ENCODE measurements at places on chromosomes 6 and 20.

- DNase-seq = no peak
These were observed 7.1 kb upstream of the TSPYL1 start for GRCh38 chr6:116286773-116287358.

DNA sequence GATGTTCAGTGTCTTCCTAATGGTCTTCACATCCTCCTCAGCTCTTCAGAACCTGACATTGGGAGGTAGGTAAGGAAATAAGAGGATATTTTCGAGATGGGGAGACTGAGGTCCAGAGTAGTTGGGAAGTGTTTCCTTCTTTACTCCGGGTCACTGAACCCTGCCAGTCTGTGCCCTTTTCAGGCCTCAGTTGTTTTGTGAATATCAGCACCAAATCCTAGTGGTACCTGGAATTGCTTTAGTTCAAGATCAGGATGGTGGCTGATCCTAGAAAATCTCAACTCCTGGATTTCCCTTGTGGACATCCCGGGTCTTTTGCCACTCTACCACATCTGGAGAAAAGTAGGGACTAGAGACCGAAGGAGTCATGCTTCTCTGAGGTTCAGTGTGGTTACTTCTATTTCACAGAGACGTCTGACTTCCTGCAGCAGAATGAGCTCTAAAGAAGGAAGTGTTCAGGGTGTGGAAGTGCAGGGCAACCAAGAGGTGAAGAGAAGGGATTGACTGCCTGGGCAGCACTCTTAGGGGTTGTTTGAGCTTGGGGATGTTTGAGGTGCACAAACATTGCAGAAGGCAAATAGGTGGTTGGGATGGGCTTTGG, 995 bp downstream of the STK4 start:
- DNase-seq = no peak

GRCh38 chr6:136918706-136919105, 3.4 kb upstream of the SLC35D3 start:
- DNase-seq = no peak

- DNase-seq = no peak
These were observed 3.5 kb downstream of the KIF25 start for GRCh38 chr6:168001029-168001332.

DNA sequence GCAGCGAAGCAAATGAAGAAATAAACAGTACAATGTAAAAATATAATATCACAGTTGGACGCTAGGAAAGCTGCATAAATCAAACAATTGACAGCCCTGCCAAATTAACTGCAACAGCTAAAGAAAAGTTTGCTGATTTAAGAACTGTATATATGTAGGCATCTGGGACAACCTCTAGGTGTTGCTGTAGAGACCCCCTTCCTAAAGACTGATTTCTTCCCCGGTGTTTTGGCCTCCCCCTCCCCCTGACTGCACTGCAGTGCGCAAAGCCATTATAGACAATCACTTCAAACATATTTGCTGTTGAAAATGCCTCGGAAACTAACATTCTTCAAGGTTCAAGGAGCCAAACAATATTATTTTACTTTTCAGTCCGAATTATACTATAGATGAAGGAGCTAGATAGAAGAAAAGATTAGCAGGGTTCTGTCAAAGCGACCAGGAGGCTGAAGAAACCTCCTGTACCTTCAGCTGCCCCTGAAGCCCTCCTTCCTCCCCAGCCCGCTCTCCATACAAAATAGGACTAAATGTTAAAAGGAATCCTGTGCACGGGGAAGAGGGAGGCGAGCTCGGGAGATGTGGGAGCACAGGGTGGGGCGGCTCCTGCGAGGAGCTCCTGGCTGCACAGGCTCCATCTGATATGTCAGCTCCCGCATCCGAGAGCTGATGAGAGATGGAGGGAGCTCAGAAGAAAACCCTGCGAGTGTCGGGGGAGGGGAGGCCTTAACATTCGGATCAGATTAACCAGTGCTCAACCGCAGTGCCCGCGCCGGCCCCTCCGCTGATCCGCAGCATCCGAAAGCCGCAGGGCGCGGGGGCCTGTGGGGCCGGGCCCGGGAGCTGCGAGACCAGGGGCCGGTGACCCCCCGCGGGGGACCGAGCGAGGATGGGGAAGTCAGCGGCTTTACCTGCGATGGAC, 822 bp downstream of the ELOVL4 start:
- no peak for DNase-seq

DNA sequence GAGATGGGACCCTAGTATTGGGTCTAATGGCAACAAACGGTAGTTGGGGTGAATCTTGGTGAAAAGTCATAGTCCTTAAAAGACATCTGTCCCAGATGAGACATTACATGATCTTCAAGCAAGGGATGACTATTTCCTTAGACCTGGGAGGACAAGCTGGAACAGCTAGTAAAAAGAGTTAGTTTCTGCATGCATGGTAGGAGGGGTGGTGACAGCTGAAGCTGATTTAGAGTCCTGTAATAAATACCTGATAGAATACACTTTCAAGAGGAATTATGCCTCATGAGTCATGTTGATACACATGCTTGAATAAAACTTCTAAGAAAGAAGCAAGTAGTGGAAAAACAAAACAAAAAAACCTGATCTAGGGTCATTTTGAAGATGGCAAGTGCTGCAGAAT, 247.4 kb downstream of the CD109 start:
- DNase-seq = no peak

- no peak for DNase-seq
These were observed 144.2 kb upstream of the TNFAIP3 start for GRCh38 chr6:137722749-137723272.

GRCh38 chr6:108690326-108691049, 129.8 kb downstream of the FOXO3 start:
- no peak for DNase-seq

DNA sequence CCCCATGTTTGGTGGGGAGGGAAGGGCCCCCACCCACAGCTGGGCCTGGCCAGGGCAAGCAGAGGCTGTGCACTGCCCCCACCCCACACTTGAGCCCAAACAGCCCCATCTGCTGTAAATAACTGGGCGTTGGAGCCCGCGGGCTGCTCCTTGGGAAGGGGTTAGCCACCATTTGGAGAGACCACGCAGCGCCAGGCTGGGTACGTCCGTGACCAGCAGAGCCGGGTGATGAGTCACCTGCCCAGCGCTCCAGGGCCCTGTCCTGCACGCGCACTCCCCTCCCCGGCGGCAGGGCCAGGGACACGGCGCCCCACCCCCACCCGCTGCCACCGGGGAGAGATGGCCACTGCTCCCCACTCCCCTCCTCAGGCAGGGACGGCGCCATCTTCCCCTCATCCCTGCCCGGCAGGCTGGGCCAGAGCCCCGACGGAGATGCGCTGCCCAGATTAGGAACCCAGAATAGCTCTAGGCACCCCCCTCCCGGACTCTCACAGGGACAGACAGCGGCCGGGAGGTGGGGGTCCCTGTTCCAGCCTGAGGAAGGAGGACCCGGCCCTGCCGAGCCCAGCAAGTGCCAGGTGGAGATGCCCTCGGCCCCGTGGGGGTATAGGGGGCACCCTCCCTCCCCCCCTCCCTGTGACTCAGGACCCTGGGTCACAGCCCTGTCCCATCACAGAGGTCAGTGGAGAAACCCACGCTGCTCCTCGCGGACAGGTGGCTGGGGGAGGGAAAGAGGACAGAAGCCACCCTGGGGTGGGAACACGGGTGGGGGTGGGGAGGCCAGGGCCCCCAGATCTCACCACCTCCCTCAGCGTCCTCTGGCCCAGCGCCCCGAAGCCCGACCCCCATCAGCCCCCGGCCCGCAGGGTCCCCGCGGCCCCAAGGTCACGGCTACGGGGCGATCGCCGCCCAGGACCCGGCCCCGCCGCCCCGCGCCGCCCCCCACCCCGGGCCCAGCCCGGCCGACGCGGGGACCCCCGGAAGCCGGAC, 642 bp downstream of the EEF1A2 start:
- no peak for DNase-seq

DNA sequence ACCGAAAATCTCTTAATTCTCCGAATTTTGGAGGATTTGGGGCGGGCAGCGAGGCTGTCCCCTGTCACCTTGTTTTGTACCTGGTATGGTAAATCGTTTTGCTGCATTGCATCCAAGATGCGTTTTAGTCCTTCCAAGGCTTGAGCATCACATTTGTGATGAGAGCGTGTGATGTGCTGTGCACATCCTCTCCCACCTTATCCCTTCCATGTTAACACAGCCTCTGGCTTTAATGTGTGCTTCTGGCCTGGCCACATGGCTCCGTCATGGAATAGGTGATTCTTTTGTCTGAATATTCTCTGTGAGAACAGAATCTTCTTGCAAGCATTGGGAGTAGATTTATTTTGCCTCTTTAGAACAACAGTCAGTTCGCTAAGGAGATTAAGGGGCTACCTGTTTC, 763 bp downstream of the TMEM14A start:
- DNase-seq = no peak

- no peak for DNase-seq
These were observed 226.4 kb downstream of the CLIC5 start for GRCh38 chr6:45789238-45789637.

Measured in stimulated activated CD4-positive, alpha-beta T cell treated with anti-CD3 and anti-CD28 coated beads, Interleukin-1b, Interleukin-23, amount 100 ng/mL, for 1 hour (primary cell).